ENCODE measurements at places on chromosomes 7 and 10.

- no peak for DNase-seq
These were observed 32.7 kb upstream of the PRSS1 start for GRCh38 chr7:142716596-142716995.

DNA sequence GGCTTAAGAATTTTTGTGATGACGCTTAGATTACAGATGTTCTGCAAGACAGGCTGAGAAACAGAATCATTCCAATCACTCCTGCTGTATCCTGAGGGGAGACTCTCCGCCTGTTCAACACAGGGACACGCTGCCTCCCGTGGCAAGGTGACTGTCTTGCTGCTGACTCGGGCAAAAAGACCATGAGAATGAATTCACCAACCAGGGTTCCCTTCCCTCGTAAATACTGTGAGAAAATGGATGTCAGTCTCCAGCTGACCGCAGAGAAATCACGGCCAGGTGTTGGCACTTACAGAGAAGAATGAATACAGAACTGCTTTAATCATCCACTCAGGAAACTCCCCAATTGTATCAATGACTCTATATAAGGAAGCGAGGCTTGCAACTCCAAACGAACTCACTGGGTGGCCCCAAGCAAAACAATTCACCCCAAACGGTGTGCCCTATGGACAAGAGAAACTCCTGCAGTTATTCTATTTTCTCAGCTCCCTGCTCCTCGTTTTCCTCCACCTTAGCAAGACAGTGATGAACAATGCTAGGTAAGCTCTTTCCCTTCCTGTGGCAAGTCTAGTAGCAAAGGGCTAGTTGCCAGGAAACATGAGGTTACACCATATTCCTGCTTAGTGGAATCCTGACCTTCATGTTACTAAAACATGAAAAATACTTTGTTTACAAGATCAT is 22.8 kb downstream of the GNA12 start:
- no peak for DNase-seq

GRCh38 chr10:28047061-28047460 is 48.2 kb upstream of the ODAD2 start:
- no peak for DNase-seq

- no peak for DNase-seq
These were observed 2.9 kb downstream of the LRGUK start for GRCh38 chr7:134129856-134130523.

- no peak for DNase-seq
These were observed 35.3 kb downstream of the TRUB1 start for GRCh38 chr10:114973306-114973705.

GRCh38 chr10:3397231-3397630 is 224.6 kb upstream of the PITRM1 start:
- DNase-seq: no peak
